ENCODE measurements at places on chromosomes 7 and 10. TPM values are rescaled to one million over a fixed set of nuclear protein-coding genes. Genes with fewer than 3 reads are reported as not detected.

DNA sequence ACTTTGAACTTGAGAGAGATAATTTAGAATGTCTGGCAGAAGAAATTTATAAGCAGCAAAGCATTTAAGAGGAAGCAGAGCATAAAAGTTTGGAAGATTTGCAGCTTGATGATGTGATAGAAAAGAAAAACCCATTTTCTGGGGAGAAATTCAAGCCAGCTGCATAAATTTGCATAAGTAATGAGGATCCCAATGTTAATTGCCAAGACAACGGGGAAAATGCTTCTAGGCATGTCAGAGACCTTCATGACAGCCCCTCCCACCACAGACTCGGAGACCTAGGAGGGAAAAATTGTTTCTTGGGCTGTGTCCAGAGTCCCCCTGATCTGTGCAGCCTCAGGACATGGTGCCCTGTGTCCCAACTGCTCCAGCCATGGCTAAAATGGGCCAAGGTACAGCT, 263.6 kb upstream of the POT1 start:
- peak; percentile 22 for DNase-seq

DNA sequence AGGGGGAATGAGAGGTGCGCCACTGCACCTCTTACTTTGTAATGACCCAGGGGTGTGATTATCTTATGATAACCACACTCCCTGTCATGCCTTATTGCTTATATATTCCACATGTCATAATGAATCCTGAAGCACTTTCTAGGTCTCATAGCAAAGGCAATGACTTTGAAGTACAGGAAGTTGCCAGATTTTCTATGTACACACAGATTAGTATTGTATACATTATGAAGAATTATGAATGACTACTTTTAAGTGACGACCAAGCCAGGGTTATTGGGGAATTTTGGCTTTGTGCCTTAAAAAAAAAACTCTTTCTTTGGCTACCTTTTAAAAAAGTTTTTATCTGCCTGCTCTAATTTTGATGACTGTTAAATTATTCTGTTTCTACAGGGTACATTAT, 269.6 kb downstream of the MDFIC start:
- DNase-seq = peak; percentile 13

Gene EPO
- not detected for total RNA-seq

Gene DNTT
- total RNA-seq = not detected

GRCh38 chr7:159103382-159104187, 41.1 kb downstream of the VIPR2 start:
- peak; percentile 4 for DNase-seq

DNA sequence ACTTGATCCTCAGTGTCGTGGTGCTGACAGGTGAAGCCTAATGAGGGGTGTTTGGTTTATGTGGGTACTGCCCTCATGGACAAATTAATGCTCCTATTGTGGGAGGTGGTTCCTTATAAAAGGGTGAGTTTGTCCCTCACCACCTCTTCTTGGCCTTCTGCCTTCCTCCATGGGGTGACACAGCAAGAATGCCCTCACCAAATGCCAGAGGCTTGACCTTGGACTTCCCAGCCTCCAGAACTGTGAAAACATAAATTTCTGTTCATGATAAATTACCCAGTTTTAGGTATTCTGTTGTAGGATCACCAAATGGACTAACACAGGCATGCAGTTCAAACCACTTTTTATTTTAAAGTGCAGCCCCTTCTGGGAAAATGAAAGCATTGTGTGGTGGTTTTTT, 39.4 kb downstream of the BAMBI start:
- DNase-seq = no peak

GRCh38 chr7:127673902-127674301, 21.9 kb downstream of the SND1 start:
- DNase-seq = no peak

- no peak for DNase-seq
Observed at GRCh38 chr10:48894911-48895802, 44.5 kb downstream of the LRRC18 start.

- DNase-seq = no peak
Observed at GRCh38 chr7:47596502-47597202, 14.7 kb upstream of the TNS3 start.

GRCh38 chr10:74880041-74880440, 53.6 kb downstream of the KAT6B start:
- DNase-seq = no peak

- no peak for DNase-seq
Observed at GRCh38 chr7:46421441-46422230, 500.6 kb upstream of the IGFBP3 start.

Gene FAM25A
- not detected for total RNA-seq

DNA sequence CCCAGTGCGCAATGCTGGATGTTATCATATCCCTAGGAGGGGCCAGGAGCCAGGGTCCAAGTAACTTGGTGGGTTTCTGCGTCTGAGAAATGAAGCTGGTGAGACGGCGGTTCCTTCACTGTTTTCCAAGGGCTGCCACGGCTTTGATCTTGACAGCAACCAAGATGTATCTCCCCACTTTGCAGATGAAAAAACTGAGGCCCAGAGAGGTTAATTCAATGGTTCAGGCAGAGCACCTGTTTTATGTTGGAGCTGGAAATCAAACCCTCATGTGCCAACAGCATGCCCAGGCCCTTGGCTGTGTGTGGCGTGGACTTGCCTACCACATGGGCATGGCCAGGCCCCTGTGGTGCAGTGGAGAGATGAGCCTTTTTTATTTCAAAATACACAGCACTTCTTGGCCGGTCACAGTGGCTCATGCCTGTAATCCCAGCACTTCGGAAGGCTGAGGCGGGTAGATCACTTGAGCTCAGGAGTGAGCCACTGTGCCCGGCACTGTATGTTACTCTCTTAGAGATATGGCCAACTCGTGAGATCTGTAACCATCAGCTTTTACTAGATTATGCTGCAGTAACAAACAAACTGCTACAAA, 225.2 kb upstream of the SH2B2 start:
- no peak for DNase-seq

DNA sequence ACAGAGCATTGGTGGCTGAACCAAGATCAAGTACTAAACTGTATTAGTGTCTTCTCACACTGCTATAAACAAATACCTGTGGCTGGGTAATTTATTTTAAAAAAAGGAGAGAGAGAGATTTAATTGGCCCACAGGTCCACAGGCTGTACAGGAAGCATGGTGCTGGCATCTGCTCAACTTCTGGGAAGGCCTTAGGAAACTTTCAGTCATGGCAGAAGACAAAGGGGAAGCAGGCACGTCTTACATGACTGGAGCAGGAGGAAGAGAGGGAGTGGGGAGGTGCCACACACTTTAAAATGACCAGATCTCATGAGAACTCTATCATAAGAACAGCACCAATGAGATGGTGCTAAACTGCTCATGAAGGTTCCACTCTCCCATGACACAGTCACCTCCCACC, 95.2 kb upstream of the JCAD start:
- no peak for DNase-seq

DNA sequence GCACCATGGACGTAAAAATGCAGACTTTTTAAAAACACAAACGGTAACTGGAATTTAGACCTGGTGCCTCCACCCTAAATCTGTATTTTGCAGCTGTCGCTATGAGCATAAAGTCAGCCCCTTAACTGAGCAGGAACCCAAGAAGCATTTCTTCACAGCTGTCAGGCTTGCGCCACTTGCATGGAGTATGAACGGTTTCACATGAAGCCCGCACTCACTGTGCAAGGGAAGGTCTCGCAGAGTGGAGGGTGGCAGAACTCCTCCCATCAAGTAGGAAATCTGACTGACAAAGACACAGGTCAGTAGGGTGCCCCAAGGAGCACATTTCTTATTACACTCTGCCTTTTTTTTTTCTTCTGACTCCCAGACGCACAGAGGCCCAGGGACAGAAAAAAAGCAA, 58.5 kb downstream of the ELMO1 start:
- DNase-seq = no peak

DNA sequence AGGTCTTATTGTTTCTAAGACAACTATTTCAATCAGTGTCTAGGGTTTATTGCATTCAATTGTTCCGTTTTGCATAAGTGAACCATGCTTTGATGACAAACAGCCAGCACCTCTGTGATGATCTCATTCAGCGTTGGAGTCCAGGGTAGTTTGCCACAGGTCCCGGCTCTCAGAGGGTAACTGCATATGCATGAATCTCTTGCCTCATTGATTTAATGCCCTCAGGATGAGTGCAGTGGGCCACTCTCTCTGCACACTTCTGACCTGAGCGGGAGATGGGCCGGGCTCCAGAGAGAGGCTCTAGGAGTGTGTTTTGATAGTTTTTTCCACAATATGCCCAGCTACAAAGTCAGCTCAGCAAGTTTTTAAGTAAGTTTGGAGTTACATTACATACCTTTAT, 83.9 kb downstream of the HECW1 start:
- no peak for DNase-seq

DNA sequence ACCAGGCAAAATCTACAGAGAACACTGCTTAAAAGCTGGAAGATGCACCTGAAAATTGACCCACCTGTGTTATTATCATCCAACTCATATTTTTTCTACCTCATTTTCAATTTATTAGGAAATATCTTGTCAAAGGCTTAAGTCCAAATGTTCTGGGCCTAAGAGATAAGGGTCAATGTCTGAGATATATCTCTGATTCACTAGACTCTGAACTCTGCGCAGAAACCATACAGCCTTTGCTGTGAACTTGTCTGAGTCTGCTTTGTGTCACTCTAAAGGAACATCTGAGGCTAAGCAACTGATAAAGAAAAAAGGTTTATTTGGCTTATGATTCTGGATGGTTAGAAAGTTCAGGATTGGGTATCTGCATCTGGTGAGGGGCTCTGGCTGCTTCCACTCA, 3.7 kb downstream of the PON1 start:
- no peak for DNase-seq

GRCh38 chr7:756928-757560, 30.0 kb upstream of the PRKAR1B start:
- DNase-seq = no peak

- no peak for DNase-seq
Observed at GRCh38 chr7:26440233-26441001, 148.8 kb downstream of the SNX10 start.

DNA sequence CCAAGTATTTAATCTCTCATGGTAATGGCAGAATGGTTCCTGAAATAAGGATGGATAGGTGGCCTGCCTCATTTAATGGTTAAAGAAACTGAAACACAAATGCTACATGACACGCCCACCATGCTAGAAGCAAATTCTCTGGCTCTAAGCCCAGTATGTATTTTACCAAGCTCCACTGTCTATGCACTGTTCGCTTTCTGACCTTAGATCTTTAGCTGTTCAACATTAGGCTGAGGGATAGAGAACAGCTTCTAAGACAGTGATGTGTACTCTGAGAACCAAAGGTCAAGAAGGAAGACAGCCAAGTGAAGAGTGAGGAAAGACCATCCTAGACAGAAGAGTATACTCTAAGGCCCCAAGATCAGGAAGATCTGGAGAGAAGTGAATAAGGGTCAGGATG, 26.6 kb downstream of the FAM3C start:
- DNase-seq = no peak

GRCh38 chr7:103764901-103765300, 224.6 kb downstream of the RELN start:
- DNase-seq = no peak

DNA sequence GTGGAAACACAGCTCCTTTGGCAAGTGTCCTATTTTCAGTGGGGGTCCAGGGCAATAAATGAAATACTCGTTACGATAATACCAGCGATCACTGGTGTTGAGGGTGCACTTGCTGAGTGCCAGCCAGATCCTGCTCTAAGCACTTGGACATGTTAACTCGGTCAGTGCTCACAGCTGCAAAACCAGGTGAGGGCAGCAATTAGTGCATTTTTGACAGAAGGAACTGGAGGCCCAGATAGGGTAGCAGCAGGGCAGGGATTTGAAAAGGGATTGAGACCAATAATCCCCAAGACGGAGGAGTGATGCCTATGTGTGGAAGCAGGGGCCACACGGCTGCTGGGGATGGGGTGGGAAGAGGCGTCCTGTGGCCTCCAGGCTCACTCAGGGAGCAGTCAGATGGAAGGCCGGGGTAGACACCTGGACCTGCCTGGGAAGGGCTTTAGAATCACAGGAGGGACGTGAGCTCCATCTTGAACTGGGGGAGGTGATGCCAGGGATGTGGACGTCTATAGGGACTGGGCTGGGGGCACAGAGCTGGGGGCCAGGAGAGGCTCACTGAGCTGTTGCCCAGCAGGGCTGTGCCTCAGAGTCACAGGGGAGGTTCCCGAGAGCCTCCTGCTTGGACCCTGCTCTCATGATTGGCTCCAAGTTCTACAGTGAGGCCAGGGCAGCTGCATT, 14.3 kb downstream of the PTPRE start:
- DNase-seq = no peak

DNA sequence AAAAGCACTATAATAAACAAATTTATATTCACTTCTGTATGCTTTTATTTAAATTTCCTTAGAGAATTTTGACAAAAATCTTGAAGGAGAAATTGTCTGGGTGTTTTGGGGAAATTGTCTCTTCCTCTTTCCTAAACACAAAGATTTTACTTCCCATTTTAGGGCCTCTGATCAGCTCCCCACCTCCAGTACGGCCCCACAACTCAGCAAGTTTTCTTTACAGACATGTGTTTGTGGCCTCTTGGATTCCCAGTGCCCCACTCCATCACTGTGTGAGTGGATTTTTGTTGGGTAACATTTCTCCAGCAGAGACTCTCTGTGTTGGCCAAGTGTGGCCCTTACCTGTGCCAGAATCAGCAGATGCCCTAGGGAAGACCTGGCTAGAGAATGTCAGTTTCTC, 182.8 kb upstream of the CDC14C start:
- no peak for DNase-seq

- DNase-seq = no peak
Observed at GRCh38 chr10:52662256-52662655, 110.3 kb downstream of the MBL2 start.

- DNase-seq = no peak
Observed at GRCh38 chr10:792792-793100, 103.3 kb upstream of the DIP2C start.

DNA sequence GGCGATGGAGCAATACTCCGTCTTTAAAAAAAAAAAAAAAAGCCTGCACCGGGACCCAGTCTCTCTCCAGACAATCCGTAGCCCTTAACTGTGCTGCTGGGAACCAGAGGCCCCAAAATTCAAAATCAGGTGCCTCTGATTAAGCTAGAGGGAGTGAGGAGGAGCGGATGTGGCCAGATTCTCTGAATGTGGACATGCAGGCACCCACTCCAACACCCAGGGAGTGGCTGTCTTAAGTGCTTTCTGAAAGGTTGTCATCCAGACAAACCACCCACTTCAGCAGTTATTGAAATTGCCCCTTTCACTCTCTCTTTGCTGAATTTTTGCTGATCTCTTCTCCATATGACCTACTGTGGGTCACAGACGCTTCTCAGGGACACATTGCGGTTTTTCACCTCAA, 14.2 kb downstream of the NRP1 start:
- no peak for DNase-seq

Gene CUTC
- total RNA-seq = 12.3 TPM

- no peak for DNase-seq
Observed at GRCh38 chr10:947051-947450, 15.5 kb upstream of the LARP4B start.

- DNase-seq = peak; percentile 83
Observed at GRCh38 chr7:2802504-2803341, 41.4 kb downstream of the GNA12 start.

GRCh38 chr10:114334301-114334700, 70.0 kb downstream of the AFAP1L2 start:
- no peak for DNase-seq

Data from left lung (tissue), 14 donors.